ENCODE measurements at places on chromosomes 11 and 22. TPM values are rescaled to one million over a fixed set of nuclear protein-coding genes. Genes with fewer than 3 reads are reported as not detected.

HTR3B gene
- not detected for total RNA-seq

MS4A15 gene
- not detected for total RNA-seq

GRCh38 chr22:39690881-39691605 lies 120.5 kb downstream of the CACNA1I start:
- no peak for DNase-seq

- DNase-seq = no peak
These were observed 398.8 kb upstream of the FAT3 start for GRCh38 chr11:91825777-91826176.

BIK gene
- 0.20 TPM for total RNA-seq

DDIAS gene
- total RNA-seq = 23.4 TPM

- peak; percentile 79 for DNase-seq
These were observed 11.4 kb upstream of the BARX2 start for GRCh38 chr11:129364143-129364654.

DNA sequence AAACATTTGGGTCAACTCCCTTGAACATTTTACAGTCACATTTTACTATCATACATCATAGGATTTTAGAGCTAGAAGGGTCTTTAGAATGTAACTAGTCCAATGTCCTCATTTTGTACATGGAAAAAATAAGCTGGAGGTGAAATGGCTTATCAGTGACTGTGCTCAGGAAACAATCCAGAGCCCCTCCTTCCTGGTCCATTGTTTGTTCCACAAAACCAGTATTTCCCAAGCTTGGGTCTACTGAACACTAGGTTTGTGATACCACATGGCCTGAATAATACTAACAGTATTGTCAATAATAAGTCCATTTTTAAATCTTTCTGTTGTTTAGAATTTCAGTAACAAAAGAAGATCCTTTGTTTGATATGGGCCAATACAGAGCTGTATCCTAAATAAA lies 27.1 kb downstream of the PDGFD start:
- DNase-seq = no peak

- DNase-seq = peak; percentile 28
These were observed 91.9 kb upstream of the BID start for GRCh38 chr22:17866127-17866526.

- no peak for DNase-seq
These were observed 475.0 kb downstream of the MIAT start for GRCh38 chr22:27132400-27132799.

DNA sequence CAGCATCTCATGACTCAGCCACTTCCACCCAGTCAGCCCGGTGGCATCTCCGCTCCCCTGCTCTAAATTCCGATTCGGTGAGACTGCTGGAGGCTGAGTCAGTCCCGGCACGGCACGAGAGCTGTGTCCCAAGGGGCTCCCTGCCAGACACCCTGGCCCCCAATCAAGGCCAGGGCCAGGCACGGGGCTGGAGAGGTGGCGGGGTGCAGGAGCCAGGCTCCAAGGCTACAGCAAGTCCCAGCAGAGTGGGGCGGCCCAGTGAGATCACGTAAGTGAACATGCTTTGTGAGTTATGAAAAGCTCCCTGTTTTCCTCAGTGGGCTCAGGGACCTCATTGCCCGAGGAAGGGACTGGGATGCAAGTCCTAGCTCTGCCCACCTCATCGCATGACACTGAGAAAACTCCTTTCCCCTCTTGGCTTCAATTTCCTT lies 3.0 kb downstream of the C11orf68 start:
- DNase-seq = peak; percentile 99

DNA sequence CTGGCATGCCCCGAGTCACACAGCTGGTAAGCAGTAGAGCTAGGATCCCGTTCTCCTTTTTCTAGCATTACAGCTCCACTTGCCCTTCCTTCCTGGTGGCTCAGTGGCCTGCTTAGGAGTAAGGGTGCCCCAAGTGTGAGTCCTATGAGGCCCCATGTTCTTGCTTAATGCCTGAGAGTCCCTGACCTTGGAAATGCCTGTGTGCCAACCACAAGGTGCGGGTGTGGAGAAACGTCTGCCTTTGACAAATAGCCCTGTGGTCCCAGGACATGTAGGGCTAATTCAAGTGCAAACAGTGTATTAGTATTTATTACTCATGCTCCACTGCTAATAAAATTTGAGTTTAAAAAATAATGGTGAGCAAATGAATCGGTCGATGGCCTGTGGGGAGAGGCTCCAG lies 18.4 kb downstream of the GRIK4 start:
- DNase-seq = no peak

OR2AG2 gene
- 0.84 TPM for total RNA-seq

DNA sequence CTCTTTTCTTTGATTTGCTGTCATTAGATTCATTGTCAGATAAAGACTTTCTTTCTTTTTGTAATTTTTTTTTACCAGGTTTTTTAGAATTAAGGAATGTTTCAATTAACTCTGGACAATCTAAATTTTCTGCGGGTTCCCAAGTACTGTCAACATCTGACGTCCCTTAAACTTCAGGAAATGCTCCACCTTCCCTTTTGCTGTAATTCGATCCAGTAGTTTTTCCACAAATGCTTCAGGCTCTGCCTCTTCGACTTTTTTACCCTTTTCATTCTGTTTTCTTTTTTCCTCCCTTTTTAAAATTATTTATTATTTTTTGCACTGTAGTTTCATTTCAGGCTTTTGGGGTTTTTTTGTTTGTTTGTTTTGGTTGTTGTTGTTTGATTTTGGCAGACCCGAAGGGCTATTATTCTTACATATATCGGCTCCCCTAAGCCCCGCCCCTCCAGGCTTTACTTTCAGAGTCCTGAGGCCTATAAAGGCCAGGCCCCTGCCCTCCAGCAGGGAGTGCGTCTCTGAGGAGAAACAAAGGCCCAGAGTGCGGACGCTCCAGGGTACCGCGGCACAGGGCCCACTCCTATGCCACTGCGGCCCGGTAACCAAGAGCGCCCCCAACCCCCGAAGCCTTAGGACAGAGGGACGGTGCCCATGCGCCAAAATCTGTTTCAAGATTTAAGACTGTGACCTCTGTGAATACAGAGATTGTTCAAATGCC lies 116.4 kb downstream of the TYR start:
- no peak for DNase-seq

DNA sequence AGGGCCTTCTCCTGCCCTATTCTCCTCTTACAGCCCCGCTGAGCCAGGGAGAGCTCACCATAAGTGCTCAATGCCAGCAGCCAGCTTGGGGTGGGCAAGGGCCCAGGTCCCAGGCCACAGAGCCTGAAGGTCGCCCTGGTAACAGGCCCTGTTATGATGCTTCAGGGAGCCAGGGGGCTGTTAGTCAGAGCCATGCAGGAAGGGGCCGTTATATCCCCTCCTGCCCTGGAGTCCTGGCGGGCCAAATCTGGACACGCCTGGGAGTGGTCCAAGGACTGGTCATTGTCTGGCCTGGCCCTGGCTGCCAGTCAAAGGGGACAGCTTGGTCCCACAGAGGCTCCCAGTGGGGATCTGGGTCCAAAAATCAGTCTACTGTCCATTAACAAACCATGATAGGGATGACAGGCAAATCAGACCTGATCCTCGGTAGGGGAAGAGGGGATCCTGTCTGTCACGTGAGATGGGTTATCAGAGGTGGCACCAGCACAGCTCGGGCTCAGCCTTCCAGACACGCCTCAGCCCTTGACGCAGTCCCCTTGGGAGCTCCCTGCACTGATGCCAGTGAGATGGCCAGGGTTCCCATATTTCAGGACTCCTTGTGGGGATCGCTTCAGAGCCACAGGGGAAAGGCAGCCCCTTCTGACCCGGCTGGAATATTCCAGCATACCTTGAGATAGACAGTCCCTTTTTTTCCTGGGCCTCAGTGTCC lies 55.9 kb downstream of the LRRC32 start:
- peak; percentile 94 for DNase-seq

SLC5A1 gene
- total RNA-seq = not detected

GRCh38 chr11:46588131-46588530 lies 5.7 kb downstream of the AMBRA1 start:
- DNase-seq = no peak

GRCh38 chr11:72609045-72609444 lies 65.2 kb downstream of the PDE2A start:
- peak; percentile 23 for DNase-seq

- peak; percentile 86 for DNase-seq
These were observed 113.6 kb downstream of the MICAL3 start for GRCh38 chr22:17910561-17911311.

DNA sequence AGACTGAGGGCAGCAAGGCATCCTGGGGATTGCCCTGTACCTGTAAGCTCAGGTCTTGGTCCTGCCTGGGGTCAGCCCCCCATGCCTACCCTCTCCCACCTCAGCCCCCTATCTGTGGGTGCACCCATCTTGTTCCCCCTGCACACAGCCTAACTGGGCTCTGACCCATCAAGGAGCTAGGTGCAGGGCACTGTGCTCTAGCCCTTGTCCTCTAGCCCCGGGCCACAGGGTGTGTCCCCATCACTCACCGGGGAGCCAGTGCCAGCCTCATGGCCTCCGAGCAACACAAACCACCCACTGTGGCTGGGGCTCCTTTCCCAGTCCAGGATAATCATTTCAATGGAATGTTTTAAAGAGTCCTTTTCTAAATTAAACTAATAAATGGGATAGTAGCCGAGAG lies 293.9 kb upstream of the PLET1 start:
- no peak for DNase-seq

- DNase-seq = no peak
These were observed 91.9 kb upstream of the SOX6 start for GRCh38 chr11:16448123-16448717.

DNA sequence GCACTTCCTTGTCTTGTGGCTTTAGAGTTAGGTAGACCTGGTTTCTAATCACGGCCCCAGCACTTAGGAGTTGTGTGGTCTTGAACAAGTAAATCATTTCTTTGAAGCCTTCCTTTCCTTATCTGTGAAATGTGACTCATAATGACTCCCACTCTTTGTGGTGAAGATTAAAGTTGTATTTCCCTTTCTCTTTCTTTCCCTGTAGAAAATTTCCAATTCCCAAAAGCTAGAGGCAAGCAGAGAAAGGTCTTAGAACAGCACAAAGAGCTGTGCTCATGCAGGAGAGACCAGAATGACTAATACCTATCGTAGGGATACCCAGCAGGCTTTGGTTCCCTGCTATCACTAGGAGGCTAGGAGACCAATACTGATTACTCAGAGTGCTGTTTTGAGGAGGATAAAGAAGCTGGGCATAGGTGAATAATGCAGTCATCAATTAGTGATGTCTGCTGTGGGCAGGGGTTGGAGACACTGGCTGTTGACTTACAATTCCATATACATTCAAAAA lies 270.7 kb upstream of the SYN3 start:
- peak; percentile 52 for DNase-seq

DNA sequence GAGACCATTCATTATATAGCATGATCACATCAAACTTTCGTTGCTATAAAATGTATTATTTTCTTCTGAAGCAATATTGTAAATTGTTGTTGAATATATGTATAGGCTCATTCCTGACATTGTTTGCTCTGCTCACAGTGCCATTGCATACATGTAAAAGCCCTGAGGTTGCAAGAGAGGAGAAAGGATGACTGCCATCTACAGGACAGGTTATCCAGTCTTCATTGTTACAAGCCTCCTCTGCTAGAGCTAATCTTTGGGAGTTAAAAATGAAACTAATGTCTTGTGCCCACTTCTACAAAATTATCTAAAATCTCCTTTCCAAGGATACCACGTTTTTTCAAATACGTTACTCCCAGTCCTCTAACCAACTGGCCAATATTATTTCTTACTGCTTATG lies 16.4 kb upstream of the OR5AL1 start:
- no peak for DNase-seq

DNA sequence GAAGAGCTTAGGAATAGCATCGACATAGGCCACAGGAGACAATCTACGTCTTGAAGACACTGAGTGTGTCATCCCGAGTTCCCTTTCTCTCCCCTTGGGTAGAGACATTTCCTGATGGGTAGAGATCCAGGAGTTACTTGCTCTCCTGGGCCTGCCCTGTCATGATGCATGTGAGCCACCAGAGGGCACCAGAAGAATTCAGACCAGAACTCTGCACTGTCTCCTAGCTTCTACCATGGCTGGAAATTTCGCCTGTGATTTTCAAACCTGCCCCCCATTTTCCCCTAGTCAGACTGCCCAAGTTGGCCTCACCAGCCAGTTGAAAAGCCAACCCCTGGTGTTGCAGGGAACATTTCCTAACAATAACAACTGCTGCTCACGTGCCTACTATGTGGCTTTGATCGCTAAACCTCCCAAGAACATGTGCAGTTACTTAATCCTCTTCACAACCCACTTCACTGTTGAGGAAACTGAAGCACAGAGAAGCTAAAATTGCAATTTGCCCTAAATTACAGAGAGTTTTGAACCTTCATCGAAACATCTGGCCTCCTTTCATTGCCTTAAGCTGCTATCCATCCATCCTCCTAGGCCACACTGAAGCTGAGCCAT lies 47.2 kb downstream of the C11orf58 start:
- peak; percentile 59 for DNase-seq

Data from RPMI7951 (cell line).